ENCODE measurements at places on chromosomes 6 and 20.

DNA sequence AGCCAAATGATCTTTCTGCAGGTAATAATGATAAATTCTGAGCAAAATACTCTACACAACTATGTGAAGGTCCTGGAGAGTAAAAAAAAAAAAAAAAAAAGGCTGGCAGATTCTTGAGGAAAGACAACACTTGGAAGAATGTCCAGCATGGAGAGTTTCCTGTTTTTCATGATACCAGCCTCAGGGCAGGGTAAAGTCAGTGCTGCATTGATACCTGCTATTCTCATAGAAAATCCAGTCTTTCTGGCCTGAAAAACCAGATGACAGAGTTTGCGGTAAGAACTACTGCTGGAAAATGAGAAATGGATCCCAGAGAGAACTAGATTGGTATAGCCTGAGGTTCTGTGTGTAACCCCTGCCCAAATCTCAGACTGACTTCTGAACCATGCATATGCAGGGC lies 89.1 kb downstream of the AFG1L start:
- no peak for DNase-seq

DNA sequence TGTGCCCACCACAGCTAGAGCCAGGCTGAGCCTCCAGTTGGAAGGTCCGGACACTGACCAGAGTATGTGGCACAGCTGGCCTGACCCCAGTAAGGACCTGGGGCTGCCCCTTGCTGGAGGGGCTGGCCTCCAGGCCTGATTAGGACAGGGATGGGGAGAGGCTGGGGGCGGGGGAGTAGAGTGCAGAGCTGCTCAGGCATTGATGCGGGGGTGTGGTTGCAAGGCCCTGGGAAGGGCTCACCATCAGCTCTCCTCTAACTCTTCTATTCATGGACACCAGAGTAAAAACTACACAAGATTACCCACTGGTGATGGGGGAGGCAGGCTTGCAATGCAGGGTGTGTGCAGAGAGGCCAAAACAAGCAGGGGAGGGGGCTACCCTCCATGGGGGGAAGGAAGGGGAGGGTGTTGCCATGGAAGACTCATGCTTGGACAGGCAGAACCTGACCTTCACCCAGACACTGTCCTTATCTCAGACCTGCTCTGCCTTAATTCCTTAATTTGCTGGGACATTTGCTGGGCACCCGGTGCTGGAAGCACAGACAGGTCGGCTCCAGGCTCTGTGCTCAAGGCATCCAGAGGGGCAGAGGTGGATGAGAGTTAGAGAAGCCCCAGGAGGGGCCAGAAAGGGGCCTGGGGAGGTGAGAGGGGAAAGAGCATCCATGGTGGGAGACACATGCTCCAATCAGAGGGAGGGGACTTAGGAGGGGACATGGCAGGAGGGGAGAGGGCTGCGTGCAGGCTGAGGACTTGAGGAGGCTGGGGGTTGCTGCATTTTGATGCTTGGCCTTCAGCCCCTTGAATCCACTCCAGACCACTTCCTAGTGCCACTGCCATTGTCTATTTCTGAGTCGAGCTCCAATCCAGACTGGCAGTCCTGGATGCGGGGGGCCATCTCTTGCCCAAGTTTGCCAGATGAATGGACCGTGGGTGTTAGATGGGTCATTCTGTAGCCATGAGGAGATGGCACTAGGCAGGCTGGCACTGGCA lies 7.6 kb upstream of the EMILIN3 start:
- no peak for DNase-seq

- DNase-seq: no peak
Measured at GRCh38 chr6:9420316-9421015, 985.1 kb upstream of the SLC35B3 start.

DNA sequence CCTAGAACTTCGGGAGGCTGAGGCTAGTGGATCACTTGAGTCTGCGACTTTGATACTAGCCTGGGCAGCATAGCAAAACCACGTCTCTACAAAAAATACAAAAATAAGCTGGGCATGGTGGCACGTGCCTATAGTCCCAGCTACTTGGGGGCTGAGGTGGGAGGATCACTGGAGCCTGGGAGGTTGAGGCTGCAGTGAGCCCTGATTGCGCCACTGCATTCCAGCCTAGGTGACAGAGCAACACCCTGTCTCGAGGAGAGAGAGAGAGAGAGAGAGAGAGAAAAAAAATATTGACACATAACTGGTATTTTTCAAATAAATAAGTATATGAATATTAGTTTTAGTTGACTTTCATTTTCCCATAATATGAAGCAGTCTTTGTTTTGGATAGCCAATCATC lies 222.2 kb downstream of the BTBD9 start:
- no peak for DNase-seq

DNA sequence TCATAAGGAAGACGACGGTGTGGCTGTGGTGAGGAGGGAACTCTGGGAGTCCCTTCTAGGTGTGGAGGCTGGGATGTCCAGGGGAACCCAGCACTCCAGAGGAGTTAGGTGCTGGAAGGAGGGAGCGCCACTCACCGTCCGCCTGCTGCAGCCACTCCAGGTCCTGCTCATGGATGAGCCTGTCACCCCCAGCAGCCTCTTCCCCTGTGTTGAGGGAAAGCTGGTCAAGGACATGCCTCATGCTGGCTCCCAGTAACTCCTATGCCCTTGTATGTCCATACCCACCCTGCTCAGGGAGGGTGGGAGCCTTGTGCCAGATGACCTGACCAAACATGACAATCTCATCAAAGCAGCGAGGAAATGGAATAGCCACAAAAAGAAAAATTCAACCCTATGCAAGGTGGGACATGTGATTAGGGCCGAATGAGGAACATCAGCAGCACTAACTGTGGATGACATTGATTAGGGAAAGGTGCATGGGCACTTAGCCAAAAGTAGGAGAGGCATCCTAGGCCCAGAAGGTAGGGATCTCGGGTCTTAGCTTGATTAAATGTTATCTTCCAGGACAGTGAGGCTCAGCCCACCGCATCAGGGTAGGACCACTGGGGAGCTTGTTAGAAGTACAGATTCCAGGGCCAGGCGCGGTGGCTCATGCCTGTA lies 3.0 kb downstream of the DNPH1 start:
- peak; percentile 95 for DNase-seq

- no peak for DNase-seq
Measured at GRCh38 chr20:10398834-10399369, 35.1 kb downstream of the MKKS start.

- DNase-seq: no peak
Measured at GRCh38 chr6:125868678-125869395, 78.1 kb downstream of the NCOA7 start.

Measured in hematopoietic multipotent progenitor cell treated with erythropoietin and hydrocortisone succinate and interleukin-3 and kit ligand, for 8 days (in vitro differentiated cells).